ENCODE measurements at places on chromosomes 7 and 10. TPM values are rescaled to one million over a fixed set of nuclear protein-coding genes. Genes with fewer than 3 reads are reported as not detected.

Gene ACTL6B
- 163 TPM for total RNA-seq

GRCh38 chr10:101724446-101724845, 29.5 kb upstream of the FBXW4 start:
- DNase-seq, result no peak

DNA sequence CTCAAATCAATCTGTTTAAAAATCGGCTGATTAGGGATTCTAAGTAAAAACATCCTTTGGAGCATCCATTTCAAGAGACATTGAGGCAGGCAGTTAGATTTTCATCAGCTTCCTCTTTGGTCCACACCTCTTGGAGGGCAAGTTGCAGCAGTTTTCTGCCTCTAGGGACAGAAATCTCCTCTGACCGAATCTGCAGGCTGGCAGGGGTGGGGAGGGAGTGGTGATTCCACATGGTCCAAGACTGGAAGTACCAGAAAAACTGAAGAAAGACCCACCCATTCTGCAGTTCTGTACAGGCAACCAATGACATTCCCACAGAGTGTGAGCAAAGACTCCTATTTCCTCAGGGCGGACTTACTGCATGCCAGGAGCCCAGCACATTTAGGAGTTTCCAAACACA, 29.0 kb downstream of the FGFBP3 start:
- no peak for DNase-seq

DNA sequence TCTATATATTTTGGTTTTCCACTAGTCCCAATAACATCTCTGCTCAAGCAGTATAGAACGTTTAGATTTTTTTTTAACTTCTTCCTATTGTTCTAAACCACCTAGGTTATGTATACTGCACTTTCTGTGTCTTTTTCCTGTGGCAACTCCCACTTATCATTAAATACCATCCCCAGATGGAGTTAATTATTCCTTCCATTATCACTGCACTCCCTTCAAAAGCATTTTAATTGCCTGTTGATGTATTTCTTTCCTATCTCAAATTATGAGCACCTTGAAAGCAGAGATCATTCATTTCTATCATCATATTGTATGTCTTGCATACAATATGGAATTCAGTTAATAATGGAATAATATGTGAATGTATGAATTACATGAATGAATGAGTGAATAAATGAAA, 148.0 kb downstream of the HGF start:
- DNase-seq, result no peak

DNA sequence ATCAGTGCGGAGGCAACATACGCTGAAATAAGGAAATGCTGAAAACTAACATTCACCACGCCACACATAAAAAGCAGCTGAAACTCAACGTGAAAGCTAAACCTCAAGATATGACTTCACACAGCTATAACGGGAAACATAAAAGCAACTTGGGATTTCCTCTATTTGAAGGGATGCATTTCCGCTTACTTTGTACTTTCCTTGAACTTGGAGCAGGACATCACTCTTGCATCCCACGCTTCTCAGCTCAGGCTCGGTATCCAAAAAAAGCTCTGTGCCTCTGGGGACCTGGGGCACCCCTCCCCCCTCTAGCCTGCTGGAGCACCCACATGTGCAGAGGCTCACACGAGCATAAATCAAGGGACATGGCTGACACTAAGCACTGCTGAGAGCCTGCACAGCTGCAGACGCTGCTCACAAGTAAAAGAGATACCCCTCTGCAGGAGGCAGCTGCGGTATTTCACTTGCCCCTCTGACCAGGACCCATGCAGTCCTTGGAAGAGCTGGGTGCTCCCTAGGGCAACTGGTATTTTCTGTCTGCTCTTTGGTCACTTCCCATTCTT, 34.2 kb downstream of the PARD3 start:
- peak; percentile 30 for DNase-seq

GRCh38 chr10:48273741-48274140, 755 bp downstream of the FRMPD2 start:
- no peak for DNase-seq

GRCh38 chr10:60661637-60662036, 116.6 kb upstream of the CDK1 start:
- DNase-seq, result no peak
